CD14-positive monocyte (primary cell): ENCODE measurements at places on chromosomes 4 and X.

GRCh38 chr4:146224326-146224966, 10.1 kb downstream of the REELD1 start:
- H3K36me3 ChIP-seq = no peaks in the 10 kb centered on the region
- H3K4me3 ChIP-seq = no peak overlapping the region
- H3K27me3 ChIP-seq = no peaks in the 10 kb centered on the region
- DNase-seq = no peak
- H3K4me1 ChIP-seq = no peaks in the 10 kb centered on the region

GRCh38 chrX:118496763-118497079, 1.1 kb downstream of the DOCK11 start:
- H3K4me1 ChIP-seq = peaks cover 41% of the 10 kb centered on the region
- peak overlapping the region; percentile 67 for H3K4me3 ChIP-seq
- no peaks in the 10 kb centered on the region for H3K27me3 ChIP-seq
- no peak for DNase-seq
- H3K36me3 ChIP-seq = peaks cover 7% of the 10 kb centered on the region

DNA sequence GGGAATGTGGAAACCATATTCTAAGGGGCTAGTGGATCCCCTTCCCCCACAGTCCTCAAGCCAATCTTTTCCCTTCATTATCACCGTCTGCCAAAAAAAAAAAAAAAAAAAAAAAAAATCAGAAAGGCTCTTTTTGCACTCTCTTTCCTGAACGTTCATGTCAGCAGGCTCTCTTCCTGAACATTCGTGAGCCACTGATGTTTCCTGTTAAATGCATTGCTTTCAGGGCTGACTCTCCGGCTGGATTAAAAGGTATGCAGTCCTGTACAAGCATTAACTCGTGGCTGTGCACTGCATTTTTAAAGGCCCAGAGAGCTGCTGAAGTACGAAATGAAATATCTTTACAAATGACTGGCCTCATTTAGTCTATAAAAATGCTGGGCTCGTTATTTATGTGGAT, 34.0 kb upstream of the TSPAN5 start:
- H3K4me3 ChIP-seq = no peak overlapping the region
- no peak overlapping the region for H3K27ac ChIP-seq

DNA sequence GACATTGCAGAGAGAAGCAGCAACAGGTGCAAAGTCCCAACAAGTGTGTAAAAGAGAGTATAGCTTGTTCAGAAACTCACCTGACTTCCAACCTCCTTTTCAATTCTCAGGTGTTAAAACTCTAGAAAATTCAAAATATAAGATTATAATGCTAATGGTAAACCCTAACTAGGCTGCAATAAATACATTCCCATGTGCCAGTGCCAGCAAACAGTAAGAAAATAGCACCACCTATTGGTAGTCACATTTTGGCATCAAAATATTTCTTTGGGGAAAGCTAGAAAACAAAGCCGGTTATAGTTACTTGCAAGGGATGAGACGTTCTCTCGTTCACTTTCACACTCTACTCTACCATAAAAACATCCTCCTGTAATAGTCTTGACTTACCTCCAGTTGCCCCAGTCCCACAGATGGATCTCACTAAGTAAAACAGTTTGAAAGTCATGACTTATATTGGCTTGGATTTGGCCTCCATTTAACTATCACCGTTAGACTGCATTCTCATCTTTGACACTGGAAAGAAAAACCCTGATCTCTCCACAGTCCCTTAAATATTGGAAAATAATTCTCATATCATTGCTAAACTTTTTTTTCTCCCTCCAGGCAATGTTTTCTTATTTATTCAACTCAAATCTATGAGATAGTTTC, 9.6 kb downstream of the BMP3 start:
- H3K4me3 ChIP-seq = no peak overlapping the region
- no peaks in the 10 kb centered on the region for H3K4me1 ChIP-seq
- peaks cover 16% of the 10 kb centered on the region for H3K27me3 ChIP-seq
- H3K36me3 ChIP-seq = no peaks in the 10 kb centered on the region

- no peak for DNase-seq
- H3K27me3 ChIP-seq = no peaks in the 10 kb centered on the region
- no peak overlapping the region for H3K4me3 ChIP-seq
- no peaks in the 10 kb centered on the region for H3K4me1 ChIP-seq
- H3K27ac ChIP-seq = no peak overlapping the region
Observed at GRCh38 chr4:188661502-188661901, 522.3 kb downstream of the TRIML1 start.

GRCh38 chr4:145734031-145734430, 54.1 kb downstream of the C4orf51 start:
- no peaks in the 10 kb centered on the region for H3K36me3 ChIP-seq
- peaks cover 11% of the 10 kb centered on the region for H3K4me1 ChIP-seq
- no peak overlapping the region for H3K27ac ChIP-seq

DNA sequence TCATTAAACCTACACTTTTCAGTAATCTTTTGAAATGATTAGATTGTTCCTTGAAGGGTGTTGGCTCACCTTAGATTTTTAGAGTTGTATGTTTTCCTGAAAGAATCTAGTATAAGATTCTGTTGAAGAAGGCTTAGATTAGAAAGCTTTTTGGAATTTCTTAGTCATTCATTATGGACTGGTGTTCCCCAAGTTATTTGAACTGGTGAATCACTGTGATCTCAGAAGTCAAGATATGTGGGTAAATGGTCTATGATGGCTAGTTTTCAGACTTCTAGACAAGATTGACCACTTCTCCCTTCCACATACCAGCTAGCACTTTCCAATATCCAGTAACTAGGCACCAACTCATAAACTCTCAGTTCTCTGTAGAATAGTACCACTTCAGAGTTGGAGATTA, 138.1 kb downstream of the KDM6A start:
- no peak for DNase-seq
- H3K4me3 ChIP-seq = no peak overlapping the region
- H3K36me3 ChIP-seq = no peaks in the 10 kb centered on the region
- H3K27me3 ChIP-seq = no peaks in the 10 kb centered on the region

GRCh38 chr4:38382520-38382919, 281.5 kb upstream of the KLF3 start:
- DNase-seq = no peak
- no peak overlapping the region for H3K4me3 ChIP-seq
- no peak overlapping the region for H3K27ac ChIP-seq
- H3K27me3 ChIP-seq = no peaks in the 10 kb centered on the region

DNA sequence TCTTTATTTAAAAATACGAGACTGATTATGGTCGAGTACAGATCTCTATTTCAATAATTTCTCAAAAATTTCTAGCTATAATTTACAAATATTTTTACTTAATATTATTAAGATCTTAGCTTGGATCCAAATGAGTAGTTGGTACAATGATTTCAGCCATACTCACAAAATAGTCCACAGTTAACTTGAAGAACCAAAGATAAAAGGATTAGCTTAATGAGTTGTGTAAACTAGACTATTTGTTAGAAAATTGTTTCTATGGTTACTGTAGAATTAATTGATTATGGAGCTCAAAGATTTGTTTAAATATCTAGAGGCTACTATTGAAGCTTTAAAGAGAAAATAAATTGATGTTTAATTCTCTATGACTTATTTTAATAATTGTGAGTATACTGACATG, 1.6 kb downstream of the UGT2B10 start:
- H3K36me3 ChIP-seq = no peaks in the 10 kb centered on the region
- H3K4me3 ChIP-seq = no peak overlapping the region
- H3K27ac ChIP-seq = no peak overlapping the region

DNA sequence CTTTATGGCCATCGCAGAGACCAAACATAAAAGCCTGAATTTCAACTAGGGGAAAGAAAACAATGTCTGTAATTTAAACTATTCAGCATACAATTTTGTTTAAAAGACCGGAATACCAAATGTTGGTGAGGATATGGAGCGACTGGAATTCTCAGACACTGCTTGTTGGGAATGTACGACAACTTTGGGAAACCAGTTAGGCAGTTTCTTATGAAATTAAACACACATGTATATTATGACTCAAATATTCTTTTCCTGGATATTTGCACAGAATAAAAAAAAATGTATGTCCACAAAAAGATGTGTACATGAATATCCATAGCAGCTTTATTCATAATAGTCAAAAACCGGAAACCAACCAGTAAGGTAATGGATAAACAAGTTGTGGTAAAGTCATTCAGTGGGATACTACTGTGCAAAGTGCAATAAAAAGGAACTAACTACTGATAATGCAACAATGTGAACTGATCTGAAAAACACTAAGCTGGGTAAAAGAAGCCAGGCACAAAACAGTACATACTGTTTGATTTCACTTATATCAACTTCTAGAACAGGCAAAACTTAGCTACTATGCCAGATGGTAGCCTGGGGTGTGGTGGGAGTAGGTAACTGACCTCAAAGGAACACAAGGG, 152.7 kb upstream of the FTHL17 start:
- no peaks in the 10 kb centered on the region for H3K36me3 ChIP-seq
- H3K4me3 ChIP-seq = no peak overlapping the region
- H3K4me1 ChIP-seq = peaks cover 9% of the 10 kb centered on the region
- H3K27ac ChIP-seq = no peak overlapping the region
- H3K27me3 ChIP-seq = no peaks in the 10 kb centered on the region

- H3K36me3 ChIP-seq = no peaks in the 10 kb centered on the region
- H3K4me1 ChIP-seq = no peaks in the 10 kb centered on the region
- H3K27me3 ChIP-seq = no peaks in the 10 kb centered on the region
- no peak overlapping the region for H3K27ac ChIP-seq
- no peak for DNase-seq
Observed at GRCh38 chr4:78379991-78380729, 171.4 kb upstream of the ANXA3 start.

DNA sequence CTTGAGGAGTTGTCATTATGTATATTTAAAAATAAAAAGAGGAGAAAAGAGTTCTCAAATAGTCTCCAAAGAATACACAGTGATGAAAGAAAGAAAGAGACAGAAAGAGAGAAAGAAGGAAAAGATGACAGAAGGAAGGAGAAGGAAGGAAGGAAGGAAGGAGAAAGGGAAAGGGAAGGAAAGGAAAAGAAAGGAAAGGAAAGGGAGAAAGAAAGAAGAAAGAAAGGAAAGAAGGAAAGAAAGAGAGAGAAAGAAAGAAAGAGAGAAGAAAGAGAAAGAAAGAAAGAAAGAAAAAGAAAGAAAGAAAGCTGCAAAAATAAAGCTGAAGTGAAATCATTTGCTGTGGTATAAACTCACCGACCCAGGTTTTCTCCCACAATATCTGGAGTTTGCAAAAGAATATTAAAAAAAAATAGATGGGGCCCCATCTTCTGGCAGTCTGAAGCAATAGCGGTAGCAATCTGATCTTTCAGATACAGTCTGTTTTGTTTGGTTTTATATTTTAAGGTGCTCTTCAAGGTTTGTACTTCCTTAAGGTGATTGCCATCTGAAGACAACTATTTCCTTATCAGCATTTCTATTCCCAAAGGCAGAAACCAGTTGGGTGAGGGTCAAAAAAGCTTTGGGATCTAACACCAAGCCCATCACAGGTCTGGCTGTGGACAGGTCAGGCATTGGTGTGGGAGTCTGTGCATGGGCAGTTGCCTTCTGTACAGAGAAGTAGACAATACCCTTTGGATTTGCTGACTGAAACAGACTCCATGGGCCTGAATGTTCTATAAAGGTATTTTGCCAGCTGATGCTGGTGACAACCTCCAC, 160.4 kb downstream of the CPEB2 start:
- H3K27me3 ChIP-seq = no peaks in the 10 kb centered on the region
- no peaks in the 10 kb centered on the region for H3K36me3 ChIP-seq
- no peak overlapping the region for H3K27ac ChIP-seq
- DNase-seq = no peak

GRCh38 chrX:16239211-16239610, 71.9 kb downstream of the MAGEB17 start:
- H3K4me3 ChIP-seq = no peak overlapping the region
- H3K27me3 ChIP-seq = peaks cover 16% of the 10 kb centered on the region
- H3K27ac ChIP-seq = no peak overlapping the region
- no peak for DNase-seq
- H3K36me3 ChIP-seq = no peaks in the 10 kb centered on the region

DNA sequence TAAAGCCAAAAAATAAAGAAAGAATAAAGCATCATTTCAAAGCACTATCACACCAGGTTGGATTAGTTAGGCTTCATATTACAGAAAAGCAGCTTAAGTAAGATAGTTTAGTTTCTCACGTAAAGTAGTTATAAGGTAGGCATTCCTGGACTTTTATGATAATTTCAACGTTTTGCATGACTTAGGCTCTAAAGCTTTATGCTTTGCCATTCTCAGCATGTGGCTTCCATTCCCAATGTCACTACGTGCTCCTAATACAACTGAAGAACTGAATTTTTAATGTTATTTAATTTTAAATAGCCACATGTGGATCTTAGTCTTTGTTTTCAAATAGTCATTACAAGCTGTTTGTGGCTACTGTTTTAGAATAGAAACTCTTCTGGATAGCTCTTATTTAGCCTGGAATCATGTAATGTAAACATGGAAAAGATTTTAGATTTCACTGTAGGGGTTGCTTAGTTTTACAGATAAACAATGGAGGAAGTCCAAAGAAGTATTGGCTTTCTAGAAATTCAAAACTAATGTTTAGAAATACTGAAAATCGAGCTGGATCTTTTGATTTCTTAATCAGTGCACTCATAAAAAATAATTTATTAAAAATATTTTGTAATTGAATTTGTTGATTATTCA, 710.0 kb downstream of the IL1RAPL1 start:
- H3K4me3 ChIP-seq = no peak overlapping the region
- no peak for DNase-seq
- no peaks in the 10 kb centered on the region for H3K36me3 ChIP-seq
- no peak overlapping the region for H3K27ac ChIP-seq
- no peaks in the 10 kb centered on the region for H3K4me1 ChIP-seq

- peak overlapping the region; percentile 38 for H3K4me3 ChIP-seq
- H3K27ac ChIP-seq = no peak overlapping the region
- H3K36me3 ChIP-seq = no peaks in the 10 kb centered on the region
- peak; percentile 57 for DNase-seq
Observed at GRCh38 chr4:82044141-82044993, 329.4 kb downstream of the HNRNPD start.

DNA sequence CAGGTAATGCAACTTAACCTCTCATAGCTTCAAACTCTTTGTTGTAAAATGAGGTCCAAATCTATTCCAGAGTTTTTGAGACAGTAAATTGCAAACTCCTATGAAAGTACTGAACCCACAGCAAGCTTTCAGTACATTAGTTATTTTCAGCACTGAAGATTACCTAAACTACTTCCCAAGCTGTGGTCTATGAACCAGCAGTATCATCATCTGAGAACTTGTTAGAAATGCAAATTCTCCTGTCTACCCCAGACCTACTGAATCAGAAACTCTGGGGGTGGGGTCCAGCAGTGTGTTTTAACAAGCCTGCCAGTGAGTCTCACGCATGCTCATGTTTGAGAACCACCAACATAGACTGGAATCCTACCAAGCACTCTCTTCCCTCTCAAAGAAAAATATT, 5.7 kb upstream of the CASP6 start:
- peaks cover 6% of the 10 kb centered on the region for H3K4me1 ChIP-seq
- no peaks in the 10 kb centered on the region for H3K27me3 ChIP-seq
- DNase-seq = no peak
- no peak overlapping the region for H3K27ac ChIP-seq
- H3K4me3 ChIP-seq = no peak overlapping the region

- H3K27me3 ChIP-seq = peaks cover 80% of the 10 kb centered on the region
- H3K4me3 ChIP-seq = no peak overlapping the region
- H3K36me3 ChIP-seq = no peaks in the 10 kb centered on the region
- no peaks in the 10 kb centered on the region for H3K4me1 ChIP-seq
- DNase-seq = no peak
Observed at GRCh38 chr4:94758700-94759399, 1.1 kb downstream of the BMPR1B start.
